ENCODE measurements at places on chromosomes 16 and 17.

- no peak for DNase-seq
Observed at GRCh38 chr17:61489719-61490490, 37.7 kb downstream of the TBX4 start.

DNA sequence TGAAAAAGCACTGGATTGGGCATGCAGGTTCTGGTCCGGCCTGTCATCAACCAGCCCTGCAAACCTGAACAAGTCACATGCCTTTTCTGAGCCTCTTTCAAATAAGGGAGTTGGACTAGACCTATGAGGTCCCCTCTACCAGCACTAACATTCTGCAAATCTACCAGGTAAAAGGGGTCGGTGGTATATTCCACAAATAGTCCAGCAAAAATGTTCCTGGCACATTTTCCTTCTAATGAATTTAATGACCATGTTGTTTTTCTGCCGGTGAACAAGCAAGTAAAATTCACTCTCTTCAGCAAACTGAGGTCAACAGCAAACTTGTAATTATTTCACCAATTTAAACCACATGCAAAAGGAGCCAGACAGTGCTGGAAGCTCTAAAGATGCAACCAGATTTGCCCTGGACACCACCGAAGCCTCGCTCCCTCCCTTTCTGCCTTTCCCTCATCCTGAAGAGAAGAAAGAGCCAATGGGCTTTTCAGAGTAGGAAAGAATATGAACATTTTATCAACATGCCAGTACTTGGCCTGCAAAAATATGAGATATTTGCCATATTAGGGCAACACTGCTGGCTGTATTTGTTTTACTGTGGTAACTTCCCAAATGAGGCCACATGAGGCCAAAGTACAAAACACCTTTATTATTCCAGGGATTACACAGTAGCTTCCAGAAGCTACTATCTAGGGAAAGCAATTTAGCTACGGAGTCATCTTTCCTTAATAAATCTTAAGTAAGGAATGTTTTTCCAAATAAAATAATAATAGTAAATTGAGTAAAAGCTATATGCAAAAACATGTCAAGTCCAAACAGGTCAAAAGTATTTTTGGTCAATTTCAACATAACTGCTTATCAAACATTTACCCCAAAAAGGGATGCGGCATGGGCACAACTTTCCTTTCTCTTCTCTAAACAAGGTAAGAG, 45.0 kb downstream of the USP31 start:
- DNase-seq: peak; percentile 47

DNA sequence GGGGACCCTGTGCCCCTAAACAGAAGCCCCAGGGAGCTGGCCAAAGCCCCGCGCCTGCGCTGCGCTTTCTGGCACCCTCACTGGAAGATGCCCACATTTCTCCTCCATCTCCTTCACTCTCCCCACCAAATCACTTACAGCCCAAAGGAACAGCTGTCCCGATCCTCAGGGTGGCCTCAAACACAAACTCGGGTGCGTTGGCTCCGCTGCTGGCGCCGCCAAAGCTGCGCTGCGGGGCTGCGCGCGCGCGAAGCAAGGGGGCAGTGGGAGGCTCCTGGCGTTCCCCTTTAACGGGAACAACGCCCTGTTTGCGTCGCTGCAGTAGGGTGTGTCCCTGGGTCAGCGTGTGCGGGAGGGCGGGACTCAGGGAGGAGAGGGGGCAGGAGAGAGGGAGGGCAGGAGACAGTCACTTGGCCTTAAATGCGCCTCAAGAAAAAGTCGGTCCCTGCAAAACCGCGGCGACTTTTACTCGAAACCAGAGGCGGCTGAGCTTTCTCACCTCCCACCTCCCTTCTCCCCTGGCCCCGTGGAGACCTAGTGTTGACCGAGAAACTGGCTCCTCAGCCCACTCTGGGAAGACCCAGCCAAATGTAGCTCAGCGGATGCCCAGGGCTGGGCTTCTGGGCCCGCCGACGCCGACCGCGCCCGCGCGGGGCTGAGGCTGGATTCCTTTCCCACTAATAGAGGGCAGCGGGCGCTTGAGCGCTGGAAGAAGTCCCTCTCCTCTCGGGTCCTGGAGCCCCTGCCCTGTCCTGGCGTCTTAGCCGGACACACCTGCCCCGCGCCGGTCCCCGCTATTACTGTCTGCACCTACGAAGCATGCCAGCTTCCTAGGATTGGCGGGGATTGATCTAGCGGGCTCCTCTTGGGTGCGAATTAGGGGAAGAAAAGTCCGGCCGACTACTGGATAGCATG, 2.6 kb downstream of the PMP22 start:
- peak; percentile 46 for DNase-seq

- DNase-seq: no peak
Observed at GRCh38 chr17:36608794-36609497, 7.6 kb downstream of the MRM1 start.

DNA sequence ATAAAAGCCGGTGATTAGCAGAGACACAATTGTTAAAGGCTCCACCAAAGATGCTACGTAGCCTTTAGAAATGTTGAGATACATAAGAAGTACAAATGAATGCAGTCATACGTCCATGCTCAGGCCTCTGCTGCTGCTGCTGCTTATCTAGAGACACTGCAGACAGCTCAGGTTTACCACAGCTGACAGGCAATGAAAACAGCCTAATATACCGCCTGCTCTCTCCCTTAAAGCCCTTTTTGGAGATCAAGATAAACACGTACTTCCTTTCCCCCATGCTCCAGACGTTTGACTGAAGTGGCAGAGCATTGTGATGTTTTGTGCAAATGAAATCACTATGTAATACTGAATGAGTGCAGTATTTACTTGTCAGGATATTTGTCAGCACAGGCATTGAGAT, 185.3 kb downstream of the AATF start:
- no peak for DNase-seq

DNA sequence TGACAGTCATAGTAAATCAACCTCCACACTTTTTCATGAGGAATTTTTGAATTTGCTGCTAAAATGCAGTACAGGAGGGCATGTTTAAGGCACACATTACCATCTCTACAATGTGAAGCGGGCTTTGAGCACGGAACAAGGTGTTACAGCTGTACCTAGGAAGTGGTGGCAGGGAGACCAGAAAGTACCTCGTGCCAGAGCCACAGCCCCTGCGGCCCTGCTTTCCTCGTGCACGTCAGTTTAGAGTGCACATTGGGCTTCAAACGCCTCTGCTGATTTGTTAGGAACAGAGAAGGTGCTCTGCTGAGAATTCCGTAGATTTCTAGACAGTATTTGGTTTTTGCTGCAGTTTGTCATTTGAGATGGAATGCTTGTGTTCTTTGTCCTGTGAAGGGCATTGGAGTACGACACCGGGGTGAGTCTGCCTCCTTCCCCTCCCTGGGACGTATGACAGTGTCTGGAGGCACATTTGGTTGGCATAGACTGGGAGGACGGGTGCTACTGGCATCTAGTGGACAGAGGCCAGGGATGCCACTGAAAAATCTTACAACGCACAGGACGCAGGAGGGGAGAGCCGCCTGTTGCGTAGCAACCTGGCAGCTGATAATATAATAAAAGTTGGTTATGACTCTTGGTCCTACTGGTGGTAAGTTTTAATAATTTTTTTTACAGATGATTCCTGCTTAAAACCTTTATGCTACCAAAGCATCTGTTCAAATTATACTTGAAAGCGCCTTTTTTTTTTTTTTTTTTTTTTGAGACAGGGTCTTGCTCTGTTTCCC, 9.1 kb downstream of the FOXK2 start:
- DNase-seq: no peak

- no peak for DNase-seq
Observed at GRCh38 chr16:2953706-2954627, 10.1 kb upstream of the KREMEN2 start.

DNA sequence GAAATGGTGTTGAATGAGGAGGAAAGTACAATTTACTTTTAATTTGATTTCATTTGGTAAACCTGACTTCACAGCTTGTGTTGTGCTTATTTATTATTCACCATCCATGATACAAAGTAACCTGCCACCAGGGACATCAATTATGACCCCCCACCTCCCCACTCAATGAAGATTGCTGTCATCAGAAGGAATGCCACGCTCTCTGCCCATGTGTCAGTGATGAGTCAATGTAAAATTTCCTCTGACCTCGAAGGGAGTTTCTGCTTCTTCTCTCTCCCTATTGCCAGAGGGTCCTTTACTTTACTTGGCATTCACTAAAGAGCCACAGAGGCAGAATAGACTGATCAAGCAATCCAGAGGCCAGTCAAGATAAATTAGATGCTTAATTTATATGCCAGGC, 759.7 kb downstream of the CDH11 start:
- DNase-seq: no peak

DNA sequence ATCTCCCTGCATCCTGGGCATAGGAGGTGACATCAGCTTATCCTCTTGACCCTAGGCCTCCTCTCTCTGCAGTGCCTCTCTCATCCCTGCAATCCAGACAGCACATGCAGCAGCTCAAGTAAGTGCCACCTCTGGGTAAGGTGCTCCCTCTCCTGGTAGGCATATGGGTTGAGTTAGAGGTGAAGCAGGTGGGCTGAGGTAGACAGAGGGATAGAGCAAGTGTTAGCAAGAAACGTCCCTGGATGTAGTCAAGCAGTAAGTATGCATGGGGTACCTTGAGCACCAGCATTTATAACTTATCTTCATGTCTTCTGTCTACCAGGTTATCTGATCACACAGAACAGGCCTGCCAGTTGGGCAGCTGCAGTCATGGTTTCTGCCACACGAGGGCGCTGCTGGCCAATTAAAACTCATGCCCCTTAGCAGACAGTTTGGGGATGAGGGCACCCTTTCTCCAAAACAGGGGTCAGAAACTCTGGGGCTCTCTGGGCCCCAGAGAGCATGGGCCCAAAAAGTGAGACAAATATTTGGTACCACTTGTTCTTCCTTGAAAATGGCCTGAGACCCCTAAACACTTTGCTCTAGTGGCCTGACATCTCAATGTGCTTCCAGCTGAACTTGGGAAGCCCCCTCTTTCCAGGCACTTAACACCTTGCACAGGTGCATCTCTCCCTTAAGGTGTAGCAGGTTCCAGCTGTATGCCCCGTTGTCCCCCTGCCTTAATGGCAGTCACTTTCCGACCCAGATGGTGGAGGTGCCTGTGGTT, 59.8 kb downstream of the NEUROD2 start:
- DNase-seq: peak; percentile 57

GRCh38 chr17:77841742-77842527, 116.6 kb upstream of the TNRC6C start:
- no peak for DNase-seq

GRCh38 chr17:77153999-77154586, 13.3 kb downstream of the SEC14L1 start:
- no peak for DNase-seq

DNA sequence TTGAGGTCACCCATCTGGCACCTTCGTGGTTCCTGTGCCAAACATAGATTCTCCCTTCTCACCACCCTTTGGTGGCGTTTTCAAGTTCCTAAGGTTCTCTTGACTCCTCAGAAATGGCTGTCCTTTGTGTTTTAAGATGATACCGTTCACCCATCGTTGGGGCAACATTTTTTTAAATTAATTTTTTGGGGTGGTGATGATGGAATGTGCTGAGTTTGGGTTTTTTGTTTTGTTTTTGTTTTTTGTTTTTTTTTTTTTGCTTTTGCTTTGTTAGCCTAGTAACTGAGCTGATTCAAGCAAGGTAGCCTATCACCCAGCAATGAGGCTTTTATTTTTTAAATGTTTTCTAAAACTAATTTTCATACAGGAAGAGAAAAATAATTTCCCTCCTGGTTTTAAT, 2.6 kb downstream of the CHST4 start:
- no peak for DNase-seq

GRCh38 chr17:77666881-77667395, 291.6 kb upstream of the TNRC6C start:
- no peak for DNase-seq

DNA sequence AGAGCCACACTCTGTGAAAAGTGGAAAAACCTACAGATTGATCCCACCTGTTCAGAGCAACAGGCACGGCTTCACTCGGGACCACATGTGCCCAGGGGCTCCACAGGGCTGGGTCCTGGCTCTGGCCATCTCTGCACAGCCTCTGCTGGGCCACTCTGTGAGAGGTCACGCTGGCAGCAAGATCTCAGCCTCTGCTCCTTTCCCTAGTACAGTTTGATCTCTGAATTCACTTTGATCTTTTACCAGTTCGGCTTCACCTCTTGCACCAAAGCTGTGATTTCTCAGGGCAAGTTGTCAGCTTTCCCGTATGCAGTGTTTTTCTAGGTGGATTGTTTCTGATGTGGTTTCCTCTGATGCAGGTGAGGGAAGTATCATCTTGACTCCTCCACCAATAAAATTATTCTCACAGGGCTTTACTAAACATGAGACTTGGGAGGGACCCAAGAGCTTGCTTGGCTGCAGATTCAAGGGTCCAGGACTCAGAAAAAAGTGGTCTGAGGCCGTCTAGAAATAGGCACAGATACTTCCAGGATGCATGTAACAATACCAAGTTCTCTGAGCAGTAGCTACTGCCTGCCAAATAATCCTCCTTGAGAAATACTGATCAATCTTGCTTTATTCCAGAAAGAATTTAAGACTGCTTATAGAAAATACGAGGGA, 24.0 kb upstream of the ALDH3A1 start:
- DNase-seq: no peak

- DNase-seq: peak; percentile 4
Observed at GRCh38 chr17:5758651-5759050, 174.3 kb upstream of the NLRP1 start.

DNA sequence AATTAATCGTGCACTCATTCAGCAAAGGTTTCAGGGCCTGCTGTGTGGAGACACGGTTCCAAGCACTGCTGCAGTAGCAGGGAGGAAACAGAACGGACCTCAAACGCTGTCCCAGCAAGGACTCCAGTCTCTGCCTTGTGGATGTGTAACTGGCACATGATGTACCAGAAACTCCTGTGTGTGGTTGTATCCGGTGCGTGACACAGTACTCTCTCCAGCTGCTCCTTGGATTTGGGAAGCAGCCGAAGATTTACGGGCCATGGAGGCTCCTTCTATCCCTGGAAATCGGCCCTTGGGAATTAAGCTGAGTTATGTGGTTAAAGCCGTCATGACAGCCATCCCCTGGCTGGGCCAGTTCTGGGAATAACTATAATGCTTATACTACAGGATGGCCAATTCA, 8.5 kb upstream of the ANKRD11 start:
- DNase-seq: no peak

DNA sequence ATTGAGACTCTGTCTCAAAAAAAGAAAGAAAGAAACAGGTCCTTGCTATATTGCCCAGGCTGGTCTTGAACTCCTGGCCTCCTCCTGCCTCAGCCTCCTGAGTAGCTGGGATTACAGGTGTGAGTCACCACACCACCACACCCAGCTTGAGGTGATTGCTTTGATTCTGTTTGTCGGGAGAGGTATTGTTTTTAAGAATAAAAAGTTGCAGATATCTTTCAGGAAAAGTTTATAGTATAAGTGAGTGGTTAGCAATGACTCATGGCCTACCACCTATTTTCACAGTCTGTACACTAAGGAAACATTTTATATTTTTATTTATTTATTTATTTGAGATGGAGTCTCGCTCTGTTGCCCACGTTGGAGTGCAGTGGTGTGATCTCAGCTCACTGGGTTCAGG, 45.0 kb downstream of the RHOT1 start:
- no peak for DNase-seq

DNA sequence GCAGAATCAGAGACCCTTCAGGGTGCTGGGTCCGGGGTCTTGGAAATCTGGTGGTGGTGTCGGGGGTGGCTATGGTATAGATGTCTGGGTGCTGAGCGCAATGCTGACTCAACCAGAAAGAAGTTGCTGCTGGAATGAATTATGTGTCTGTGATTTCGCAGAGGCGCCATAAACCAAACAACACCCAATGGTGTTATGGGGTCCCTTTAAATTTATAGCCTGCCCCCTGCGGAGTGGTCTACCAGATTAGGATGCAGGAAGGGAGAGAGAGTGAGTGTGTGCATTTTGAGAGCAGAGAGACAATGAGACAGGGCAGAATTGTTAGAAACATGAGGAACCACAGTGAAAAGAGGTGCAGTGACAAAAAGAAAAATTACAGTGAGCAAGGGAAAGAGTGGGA, 100.7 kb upstream of the CDH11 start:
- DNase-seq: no peak

Measured in Caco-2 (cell line).